ENCODE measurements at places on chromosomes 6 and 20.
A peak's percentile ranks its signal among the peaks of the same experiment; 100 is the strongest.

GRCh38 chr20:12372557-12372956 lies 454.9 kb downstream of the BTBD3 start:
- no peak for DNase-seq

- DNase-seq, result peak; percentile 80
Measured at GRCh38 chr6:148144917-148145521, 197.6 kb upstream of the SASH1 start.

DNA sequence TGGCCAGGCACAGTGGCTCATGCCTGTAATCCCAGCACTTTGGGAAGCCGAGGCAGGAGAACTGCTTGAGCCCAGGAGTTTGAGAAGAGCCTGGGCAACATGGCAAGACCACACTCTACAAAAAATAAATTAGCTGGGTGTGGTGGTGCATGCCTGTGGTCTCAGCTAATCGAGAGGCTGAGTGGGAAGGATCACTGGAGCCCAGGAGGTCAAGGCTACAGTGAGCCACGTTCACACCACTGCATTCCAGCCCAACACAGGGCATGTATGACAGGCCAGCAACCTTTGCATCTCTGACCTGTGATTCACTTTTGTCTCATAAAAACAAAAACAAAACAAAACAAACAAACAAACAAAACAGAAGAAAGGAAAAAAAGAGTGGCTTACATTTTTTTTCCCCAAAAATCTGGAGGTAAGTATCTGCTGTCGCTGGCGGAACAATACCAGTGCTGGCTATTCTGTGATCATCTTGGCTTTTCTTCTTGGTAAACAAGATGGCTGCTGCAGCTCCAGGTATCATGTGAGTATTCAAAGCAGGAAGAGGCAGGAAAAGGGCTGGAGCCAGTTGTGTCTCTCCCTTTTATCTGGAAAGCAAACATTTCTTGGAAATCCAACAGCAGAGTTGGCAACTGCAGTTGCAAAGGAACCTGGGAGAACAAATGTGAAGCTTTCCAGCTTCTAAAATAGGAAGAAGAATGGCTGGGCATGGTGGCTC lies 40.4 kb upstream of the ZMYND8 start:
- DNase-seq, result peak; percentile 62

DNA sequence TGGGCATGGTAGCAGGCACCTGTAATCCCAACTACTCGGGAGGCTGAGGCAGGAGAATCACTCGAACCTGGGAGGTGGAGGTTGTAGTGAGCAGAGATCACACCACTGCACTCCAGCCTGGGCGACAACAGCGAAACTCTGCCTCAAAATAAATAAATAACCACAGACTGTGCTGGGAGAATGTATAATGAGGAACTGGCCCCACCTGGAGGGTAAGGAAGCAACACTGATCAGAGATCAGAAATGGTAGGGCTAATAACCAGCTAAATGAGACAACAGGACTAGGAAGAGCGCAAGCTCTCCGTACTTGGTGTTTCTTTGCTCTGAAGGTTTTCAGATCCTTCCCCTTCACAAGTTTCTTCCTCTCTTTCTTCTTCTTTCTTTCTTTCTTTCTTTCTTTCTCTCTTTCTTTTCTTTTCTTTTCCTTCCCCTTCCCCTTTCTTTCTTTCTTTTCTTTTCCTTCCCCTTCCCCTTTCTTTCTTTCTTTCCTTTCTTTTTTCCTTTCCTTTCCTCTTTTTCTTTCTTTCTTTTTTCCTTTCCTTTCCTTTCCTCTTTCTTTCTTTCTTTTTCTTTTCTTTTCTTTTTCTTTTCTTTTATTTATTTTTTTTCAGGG lies 14.6 kb downstream of the CCM2L start:
- no peak for DNase-seq

DNA sequence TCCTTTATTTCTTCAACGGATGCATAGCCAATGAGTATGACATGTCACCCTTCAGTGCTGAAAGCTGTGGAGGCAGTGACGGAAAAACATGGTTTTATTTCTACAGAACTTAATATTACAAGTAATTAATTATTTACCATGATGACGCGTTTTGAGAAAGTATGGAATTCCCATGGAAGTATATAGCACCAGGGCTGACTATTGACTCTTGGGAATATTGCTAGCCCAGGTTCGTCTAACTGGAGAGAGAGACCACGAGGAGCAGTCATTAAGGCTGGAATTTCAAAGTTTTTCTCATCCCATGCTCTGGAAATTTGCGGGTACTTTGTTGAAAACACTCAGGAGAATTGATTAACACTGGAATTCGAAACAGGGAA lies 155.2 kb upstream of the PRSS16 start:
- DNase-seq, result no peak
